ENCODE measurements at places on chromosomes 3 and 15. TPM values are rescaled to one million over a fixed set of nuclear protein-coding genes. Genes with fewer than 3 reads are reported as not detected.

- no peak for DNase-seq
Measured at GRCh38 chr15:69225355-69226022, 65.1 kb downstream of the GLCE start.

SCN11A gene
- polyA plus RNA-seq = 0.90 TPM

NR2E3 gene
- 0.44 TPM for polyA plus RNA-seq

ATP10A gene
- 2.9 TPM for polyA plus RNA-seq

ARPIN gene
- 31.1 TPM for polyA plus RNA-seq

DNA sequence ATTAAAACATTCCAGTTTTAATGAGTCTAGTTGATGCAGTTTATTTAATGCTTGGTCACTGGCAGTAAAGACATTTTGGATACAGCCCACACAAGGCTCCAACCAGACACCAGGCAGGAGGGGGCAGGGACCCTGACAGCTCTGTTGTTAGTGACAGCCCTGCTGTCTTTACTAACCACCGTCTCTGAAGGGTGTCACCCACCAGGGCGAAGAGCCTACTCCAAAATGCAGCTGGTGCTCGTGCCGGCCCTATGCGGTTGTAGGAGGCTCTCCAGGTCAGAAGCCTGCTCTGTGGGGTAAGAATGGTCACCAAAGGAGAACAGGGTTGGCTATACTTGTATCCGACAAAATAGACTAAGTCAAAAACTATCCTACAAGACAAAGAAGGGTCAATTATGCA is 132.2 kb downstream of the ATP10A start:
- DNase-seq = no peak

- DNase-seq = no peak
Measured at GRCh38 chr3:144295613-144296012, 324.0 kb downstream of the DIPK2A start.

RPUSD2 gene
- polyA plus RNA-seq = 11.1 TPM

RASL12 gene
- 8.0 TPM for polyA plus RNA-seq

Measured in right renal pelvis (tissue), 4 donors.